ENCODE measurements at places on chromosomes 16 and 17. TPM values are rescaled to one million over a fixed set of nuclear protein-coding genes. Genes with fewer than 3 reads are reported as not detected.

LLGL2 gene
- polyA plus RNA-seq, result 13.5 TPM

APOBR gene
- 1.2 TPM for polyA plus RNA-seq

GRCh38 chr17:65523853-65524664, 37.4 kb downstream of the AXIN2 start:
- no peak for DNase-seq

DNA sequence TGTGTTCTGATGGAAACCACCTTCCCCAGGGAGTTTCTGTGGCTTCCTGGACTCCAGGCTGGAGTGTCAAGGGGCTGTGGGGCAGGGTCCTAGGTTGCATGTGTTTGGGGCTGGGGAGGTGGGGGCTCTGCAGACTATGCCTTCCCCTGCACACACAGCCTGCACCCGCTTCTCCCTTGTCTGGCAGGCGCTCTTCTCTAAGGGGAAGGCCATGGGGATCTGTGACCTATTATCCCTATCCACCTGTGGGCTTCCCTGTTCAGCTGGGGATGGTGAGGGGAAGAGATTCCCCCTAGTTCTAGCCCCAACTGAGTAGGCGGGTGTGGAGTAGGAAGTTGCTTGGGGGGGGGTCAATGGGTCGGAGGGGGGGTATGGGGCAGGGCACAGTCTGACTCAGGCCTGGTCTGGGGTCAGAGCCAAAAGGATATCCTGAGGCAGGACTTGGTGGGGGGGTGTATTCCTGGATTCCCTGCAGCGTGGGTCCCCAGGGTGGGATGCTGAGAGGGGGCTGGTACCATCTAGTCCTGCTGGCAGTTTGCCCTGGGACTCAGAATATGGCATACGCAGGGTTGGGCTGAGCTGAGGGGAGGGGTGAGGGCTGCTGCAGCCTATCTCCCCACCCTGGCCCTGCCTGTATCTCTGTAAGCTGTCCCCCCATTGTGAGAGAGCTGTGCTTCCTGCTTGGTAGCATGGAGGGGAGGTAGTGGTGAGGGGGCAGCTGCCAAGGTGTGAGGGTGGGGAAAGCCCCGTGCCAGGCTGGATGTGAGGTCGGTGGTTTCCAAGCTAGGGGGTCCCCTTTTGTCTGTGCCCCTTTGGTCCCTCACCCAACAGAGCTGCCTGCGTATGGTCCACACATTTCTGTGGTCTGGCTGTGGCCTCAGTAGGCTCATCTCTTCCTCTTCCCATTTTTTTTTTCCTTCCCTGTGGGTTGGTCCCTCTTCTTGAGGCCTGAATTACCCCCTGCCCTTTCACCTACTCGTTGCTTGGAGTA, 14.7 kb downstream of the RARA start:
- DNase-seq, result no peak

DNA sequence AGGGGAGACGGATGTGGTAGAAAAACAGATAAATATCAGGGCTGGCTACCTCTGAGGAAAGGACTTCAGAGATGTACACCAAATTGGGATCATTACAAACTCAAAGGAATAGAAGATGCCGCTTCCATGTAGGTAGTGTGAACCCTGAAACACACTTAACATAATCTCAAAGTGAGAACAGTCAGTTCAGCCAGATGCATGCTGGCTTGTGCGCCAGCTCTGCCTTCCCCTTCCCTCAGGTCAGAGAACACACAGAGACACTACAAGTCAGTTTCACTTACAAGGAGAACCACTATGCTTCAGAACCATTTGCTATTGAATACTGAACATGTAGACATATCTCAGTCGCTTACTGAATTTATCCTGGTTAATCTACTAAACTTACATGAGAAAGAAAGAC, 176.0 kb upstream of the AXIN2 start:
- DNase-seq, result no peak

GRCh38 chr17:34259146-34259545, 4.1 kb downstream of the CCL2 start:
- DNase-seq, result no peak

DNA sequence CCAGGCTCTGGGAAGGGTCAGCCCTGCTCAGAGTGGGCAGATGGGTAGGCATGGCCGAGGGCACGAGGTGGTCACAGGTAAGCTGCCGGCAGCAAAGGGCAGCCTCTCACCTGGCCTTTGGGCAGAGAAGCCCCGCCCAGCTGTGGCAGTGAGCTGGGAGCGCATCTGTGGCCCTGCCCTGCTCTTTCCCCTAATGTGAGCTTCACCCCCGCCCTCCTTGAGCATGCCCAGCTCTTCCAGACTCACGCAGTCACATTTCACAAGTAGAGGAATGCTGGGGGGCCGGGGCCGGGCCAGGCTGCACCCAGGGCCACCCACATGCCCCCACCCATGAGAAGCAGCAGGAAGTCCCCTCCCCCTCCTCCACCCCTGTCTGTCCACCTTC, 40.7 kb upstream of the SLC38A10 start:
- DNase-seq, result no peak

DNA sequence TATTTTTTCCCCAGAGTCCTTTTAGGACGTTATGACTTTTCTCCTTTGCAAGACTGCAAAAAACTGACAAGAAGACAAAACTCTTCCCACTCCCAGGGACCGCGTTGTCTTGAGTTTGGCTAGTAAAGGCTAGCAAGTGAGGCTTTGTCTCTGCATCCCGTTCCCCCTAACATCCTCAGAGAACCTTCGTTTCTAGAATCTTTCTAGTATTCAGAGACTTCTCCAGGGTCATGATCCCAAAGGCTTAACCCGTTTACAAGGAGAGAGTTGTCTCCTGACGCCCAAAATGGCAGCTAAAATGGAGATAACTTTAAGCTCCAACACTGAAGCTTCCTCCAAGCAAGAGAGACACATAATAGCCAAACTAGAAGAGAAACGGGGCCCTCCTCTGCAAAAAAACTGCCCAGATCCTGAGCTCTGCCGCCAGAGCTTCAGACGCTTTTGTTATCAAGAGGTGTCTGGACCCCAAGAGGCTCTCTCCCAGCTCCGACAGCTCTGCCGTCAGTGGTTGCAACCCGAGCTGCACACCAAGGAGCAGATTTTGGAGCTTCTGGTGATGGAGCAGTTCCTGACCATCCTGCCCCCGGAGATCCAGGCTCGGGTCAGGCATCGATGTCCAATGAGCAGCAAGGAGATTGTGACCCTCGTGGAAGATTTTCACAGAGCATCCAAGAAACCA, 843 bp downstream of the ZNF174 start:
- DNase-seq, result no peak

GRCh38 chr16:85151603-85152413, 39.5 kb upstream of the CIBAR2 start:
- no peak for DNase-seq

DNA sequence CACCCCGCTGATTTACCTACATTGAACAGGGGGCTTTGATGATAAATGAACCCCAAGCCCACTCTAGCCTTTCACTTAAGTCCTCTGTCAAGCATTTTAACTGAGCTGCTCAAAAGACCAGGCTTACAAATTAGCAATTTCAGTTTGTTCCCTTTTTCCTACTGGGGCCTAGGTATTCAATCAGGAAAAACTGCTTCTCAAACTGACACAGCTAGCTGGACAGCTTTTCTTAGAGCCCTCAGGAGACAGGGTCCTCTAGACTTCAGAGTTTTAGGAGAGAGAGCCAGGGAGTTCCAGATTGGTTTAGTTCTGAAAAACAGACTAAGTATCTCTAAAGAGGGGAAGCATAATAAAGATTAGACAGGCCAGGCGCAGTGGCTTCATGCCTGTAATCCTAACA, 6.2 kb upstream of the HEXIM2 start:
- no peak for DNase-seq

DNA sequence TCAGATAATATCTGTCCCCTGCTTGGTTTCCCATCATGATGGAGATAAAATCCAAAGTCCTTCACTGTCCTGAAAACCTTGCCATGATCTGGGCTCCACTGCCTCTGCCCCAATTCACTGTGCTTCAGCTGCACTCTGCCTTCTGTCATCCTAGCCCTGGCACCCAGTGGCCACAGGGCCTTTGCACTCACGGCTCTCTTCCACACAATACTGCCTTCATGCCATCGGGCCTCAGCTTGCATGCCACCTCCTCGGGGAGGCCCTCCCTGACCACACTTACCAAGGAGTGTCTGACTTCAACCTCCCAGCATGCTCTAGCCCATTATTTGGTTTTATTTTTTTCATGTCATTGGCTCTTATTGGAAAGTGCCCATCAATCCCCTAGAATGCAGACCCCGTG, 146.1 kb downstream of the C16orf78 start:
- no peak for DNase-seq

DNA sequence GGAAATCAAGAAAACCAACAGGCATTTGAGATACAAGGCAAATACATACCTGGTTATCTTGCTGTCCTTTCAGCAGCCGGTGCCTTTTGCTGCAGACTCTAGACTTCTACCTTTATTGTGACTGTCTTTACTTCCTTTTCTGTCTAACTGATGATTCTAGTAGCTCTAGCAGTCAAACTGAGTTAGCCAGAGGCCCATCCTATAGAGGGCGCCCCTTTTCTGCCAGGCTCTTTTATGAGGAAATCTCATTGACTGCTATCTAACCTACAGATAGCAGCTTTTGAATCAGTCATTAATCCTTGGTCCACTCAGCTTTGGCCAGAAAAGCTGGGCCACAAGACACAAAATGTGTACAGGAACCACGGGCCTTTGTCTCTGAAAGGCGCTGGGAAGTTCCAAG, 87.5 kb upstream of the WSB1 start:
- DNase-seq, result no peak

GRCh38 chr17:59470624-59471297, 94.6 kb upstream of the DHX40 start:
- DNase-seq, result no peak

DNA sequence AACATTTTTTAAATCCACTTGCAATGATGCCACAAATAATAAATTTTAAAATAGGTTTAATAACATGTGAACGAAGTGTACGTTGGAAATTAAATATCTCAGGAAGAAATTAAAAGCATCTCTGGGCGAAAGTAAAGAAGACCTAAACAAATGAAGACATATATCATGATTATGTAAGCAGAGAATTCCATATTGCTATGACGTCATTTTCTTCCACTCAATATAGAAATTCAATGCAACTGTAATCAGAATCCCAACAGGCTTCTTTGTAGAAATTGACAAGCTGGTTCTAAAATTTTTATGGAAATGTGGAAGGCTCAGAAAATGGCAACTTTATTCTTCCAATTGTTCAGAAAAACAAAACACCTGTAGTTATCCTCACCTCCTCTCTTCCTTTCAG, 33.8 kb upstream of the RBFOX3 start:
- DNase-seq, result no peak

DNA sequence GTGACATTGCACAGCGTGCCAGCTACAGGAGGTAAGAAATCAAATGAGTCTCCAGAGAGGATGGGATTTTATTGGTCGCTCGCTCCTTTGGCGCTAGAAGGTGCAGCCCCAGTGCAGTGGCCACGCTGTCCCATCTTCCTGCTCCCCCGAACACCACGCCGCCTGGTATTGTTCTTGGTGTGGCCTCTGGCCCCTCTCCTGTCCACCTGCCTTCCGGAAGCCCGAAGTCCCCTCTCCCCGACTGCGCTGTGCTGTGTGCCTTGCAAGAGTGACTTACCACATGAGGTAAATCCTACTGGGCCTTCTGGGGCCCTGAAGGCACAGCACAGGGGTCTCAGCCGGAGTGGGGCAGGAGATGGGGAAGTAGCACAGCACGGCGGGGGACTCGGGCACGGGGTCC, 58.2 kb downstream of the MARCHF10 start:
- DNase-seq, result no peak

- DNase-seq, result no peak
Measured at GRCh38 chr17:1591474-1592090, 29.0 kb upstream of the PITPNA start.

DNA sequence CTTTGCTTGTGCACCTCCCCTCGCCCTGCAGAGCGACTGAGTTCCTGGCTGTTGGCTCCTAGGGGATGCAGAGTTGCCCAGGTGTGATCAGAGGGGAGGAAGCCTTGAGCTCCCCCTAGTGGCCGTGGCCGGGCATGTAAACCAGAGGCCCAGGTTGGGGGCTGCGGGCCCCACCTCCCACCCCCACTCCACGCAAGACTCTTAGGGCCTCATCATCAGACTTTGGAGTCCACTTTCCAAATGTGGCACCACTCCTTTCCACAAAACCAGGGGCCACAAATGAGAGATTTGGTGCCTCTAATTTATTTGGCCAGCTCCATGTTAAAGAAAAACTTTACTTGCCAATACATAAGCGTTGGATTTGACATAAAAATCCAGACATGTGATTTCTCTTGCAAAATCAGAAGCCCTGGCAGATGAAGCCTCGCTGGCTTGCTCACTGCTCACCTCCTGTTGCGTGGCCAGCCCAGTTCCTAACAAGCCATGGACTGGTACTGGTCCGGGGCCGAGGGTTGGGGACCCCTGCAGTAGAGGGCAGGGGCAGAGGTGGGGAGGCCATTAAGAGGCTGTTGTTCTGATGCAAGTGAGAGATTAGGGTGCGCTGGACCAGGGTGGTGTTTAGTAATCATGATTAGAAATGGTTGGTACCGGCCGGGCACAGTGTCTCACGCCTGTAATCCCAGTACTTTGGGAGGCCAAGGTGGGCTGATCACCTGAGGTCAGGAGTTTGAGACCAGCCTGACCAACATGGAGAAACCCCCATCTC, 28.7 kb upstream of the GAS7 start:
- DNase-seq, result no peak

All from hindlimb muscle (tissue), 1 donor.